Mesothelial cell of epicardium (in vitro differentiated cells): ENCODE measurements at places on chromosomes 1 and 21.

GRCh38 chr1:110602466-110602865 lies 3.7 kb downstream of the KCNA2 start:
- no peak overlapping the region for H3K4me3 ChIP-seq
- H3K27ac ChIP-seq: no peak overlapping the region
- peaks cover 90% of the 10 kb centered on the region for H3K27me3 ChIP-seq
- peaks cover 11% of the 10 kb centered on the region for H3K4me1 ChIP-seq
- H3K36me3 ChIP-seq: no peaks in the 10 kb centered on the region
- DNase-seq: no peak

DNA sequence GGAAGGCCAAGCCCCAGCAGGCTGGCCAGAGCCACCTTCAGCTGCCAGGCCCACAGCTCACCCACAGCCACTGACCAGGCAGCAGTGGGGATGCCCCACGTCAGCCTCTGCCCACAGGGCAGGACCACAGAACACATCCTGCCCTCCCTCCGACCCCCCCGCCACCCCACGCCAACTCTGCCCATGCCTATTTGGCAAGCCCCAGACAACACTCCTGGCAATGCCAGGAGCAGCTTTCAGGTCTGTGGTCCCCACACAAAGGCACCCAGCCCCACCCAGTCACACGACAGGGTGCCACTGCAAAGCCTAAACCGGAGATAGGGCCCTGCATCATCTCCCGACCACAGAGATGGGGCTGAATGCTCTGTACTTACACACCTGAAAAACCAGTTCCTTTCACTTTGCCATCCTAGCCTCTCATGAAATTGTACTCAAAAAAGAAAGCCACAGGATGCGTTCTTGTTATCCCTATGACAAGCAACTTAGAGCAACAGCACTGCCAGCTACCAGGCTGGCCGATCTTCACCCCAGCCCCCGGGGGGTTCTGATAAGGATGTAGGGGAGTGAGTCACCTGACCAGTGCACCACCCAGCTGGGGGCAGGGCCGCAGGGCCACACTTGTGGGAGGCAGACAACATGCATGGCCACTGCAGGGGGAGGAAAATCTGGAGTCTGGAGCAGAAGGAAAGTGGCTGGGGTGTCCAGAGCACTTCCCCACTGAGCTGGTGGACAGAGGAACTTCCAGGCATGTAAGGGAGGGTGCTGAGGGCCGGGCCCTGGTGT lies 36.2 kb downstream of the UBE2G2 start:
- peaks cover 12% of the 10 kb centered on the region for H3K36me3 ChIP-seq
- H3K4me3 ChIP-seq: no peak overlapping the region
- H3K27me3 ChIP-seq: no peaks in the 10 kb centered on the region
- no peak for DNase-seq
- H3K27ac ChIP-seq: peak overlapping the region; percentile 33

- H3K27ac ChIP-seq: peak overlapping the region; percentile 17
- DNase-seq: no peak
- H3K36me3 ChIP-seq: no peaks in the 10 kb centered on the region
- H3K27me3 ChIP-seq: peaks cover 6% of the 10 kb centered on the region
- H3K4me3 ChIP-seq: no peak overlapping the region
Observed at GRCh38 chr1:7430691-7431090, 340.4 kb upstream of the VAMP3 start.

- peaks cover 55% of the 10 kb centered on the region for H3K27me3 ChIP-seq
- no peak overlapping the region for H3K27ac ChIP-seq
- DNase-seq: no peak
Observed at GRCh38 chr1:166980383-166980782, 5.0 kb upstream of the ILDR2 start.

DNA sequence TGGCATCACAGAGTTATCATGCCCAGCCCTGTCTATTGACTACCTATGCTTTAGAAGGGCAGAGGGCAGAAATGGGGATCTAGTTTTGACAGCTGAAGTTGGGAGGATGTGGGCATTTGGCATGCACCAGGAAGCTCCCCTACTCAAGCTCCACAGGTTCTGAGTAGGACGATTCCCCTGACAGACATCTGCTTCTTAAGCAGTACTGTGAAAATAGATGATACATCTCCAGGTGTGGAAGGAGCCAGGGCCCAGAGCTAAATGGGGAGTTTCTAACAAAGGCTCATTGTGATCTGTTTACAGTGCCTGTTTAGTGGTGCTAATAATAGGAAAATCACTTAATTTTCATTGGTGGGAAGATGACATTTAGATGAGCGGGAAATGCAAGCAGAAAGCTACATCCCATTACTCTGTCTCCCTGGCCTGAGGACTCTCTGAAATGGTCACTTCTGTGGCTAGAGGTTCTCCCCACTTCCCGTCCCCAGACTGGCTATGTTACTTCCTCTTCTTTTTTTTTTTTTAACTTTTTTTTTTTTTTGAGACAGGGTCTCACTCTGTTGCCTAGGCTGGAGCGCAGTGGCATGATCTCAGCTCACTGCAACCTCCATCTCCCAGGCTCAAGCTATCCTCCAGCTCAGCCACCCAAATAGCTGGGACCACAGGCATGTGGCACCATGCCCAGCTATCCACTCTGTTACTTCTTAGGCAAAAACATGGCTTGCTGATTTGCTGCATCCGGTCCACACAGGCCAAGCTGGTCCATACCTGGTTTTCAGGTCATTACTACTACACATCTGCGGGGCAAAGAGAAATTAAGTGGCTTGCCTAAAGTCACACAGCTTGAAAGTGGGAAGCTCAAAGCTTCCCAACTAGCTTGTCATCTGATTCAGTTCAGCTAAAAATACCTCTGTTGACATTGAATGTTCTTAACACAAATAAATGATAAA lies 23.2 kb upstream of the CNIH3 start:
- H3K27ac ChIP-seq: no peak overlapping the region
- no peaks in the 10 kb centered on the region for H3K4me1 ChIP-seq
- peaks cover 4% of the 10 kb centered on the region for H3K36me3 ChIP-seq
- no peak for DNase-seq
- no peak overlapping the region for H3K4me3 ChIP-seq
